ENCODE measurements at places on chromosomes 4 and X.

GRCh38 chr4:159014859-159015258 is 88.0 kb upstream of the RAPGEF2 start:
- DNase-seq = peak; percentile 33

GRCh38 chr4:177001271-177002175 is 208.8 kb upstream of the VEGFC start:
- no peak for DNase-seq

- DNase-seq = no peak
Measured at GRCh38 chr4:154478547-154478946, 13.1 kb downstream of the DCHS2 start.

GRCh38 chr4:150769845-150770244 is 187.9 kb downstream of the MAB21L2 start:
- DNase-seq = no peak

DNA sequence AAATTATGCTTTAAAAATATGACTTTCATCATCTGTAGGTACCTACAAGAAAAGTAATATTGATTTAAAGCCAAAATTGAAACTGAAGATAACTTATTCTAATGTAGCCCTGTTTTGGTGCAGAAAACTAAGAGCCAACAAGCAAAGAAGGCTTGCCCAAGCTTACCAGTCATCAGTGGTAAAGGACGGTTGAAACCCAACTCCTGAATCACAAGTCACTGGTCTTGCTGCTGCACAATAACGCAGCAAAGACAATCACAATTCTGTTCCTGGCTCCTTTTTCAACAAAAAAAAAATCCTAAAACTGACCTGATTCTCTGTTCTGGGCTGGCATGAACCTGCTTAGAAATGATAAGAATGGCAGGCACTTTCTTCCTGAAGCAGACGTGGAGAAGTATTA is 34.5 kb downstream of the WDFY3 start:
- DNase-seq = no peak

- no peak for DNase-seq
Measured at GRCh38 chr4:71163317-71163716, 169.9 kb downstream of the DCK start.

DNA sequence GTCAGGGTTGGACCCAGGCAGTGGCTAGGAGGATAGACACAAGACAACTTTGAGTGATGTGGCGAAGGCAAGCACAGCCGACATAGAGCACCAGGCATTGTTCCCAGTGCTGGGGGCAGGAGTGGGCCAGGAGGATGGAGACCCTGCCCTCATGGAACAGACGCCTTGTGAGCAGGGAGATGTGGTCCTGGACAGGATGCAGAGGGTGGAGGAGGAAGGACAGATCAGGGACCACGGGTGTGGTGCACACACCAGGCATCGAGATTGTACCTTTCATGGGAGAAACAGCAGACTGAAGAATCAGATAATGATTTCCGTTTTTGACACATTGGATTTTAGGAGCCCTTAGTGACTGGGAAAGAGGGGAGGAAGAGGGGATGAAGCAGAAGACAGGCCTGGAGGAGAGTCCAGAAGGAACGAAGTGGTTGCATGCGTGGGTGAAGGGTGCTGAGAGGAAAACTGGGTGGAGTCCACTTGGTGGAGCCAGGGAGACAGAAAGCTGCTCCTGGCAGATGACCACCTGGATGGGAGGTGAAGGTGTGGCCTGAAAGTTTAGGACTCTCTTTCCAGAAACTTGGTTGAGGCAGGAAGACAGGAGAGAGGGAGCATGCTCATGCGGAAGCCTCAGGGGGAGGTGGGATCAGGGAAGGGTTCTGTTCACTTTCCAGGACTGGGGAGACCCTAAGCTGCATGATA is 27.9 kb upstream of the MAP3K15 start:
- DNase-seq = no peak

DNA sequence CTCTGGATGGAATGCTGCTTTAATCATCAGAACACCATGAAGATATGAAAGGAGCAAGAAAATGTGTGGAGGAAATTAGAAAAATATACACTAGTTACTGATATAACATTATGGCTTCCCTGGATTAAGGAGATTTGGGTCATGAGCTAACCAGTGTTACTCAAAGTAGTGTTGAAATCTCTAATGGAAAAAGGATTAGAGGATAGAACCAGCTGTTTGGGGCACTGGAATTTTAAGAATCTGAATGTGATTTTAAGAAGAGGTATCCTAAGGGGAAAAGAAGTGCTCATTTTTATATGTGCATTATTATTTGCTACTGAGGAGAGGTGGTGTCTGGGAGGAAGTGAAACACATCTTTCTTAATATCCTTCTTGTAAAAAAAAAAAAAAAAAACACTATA is 164.1 kb upstream of the PPARGC1A start:
- no peak for DNase-seq

GRCh38 chrX:71532078-71532752 is 689 bp upstream of the OGT start:
- peak; percentile 30 for DNase-seq

DNA sequence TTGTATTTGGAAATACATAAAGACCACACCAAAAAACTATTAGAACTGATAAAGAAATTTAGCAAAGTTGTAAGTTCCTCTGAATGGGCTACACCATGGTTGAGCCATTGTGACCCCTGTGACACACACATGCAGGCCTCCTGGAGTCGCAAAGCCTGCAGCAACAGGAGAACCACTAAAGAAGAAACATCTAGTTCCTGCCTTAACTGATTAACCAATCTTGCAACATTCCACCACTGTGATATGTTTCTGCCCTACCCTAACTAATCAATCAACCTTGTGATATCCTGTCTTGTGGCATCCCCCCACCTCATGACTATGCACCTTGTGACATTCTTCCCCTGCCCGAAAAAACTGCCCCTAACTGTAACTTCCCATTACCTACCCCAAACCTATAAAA is 401.8 kb downstream of the PRDM5 start:
- no peak for DNase-seq

Measured in eye (tissue), 1 donor.